ENCODE measurements at places on chromosomes 3 and 15.

DNA sequence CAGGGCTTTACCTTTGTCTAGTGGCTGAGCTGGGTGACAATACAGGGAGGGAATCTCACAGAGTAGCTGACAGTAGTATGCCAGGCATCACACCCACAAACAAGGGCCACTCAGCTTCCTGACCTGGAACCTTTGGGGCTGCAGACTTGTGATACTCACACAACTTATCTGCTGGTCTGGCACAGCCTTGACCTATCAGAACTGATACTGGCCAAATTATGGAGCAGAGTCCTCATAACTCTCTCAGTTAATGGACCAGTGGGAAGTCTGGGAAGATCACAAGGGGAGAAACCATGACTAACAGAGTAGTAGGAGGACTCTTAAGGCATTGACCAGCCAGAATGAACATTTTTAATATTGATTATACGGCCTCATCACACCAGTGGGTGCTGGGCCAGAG is 19.4 kb downstream of the MRPL46 start:
- DNase-seq = no peak

- DNase-seq = no peak
These were observed 100.8 kb downstream of the SEMA5B start for GRCh38 chr3:122926811-122927210.

DNA sequence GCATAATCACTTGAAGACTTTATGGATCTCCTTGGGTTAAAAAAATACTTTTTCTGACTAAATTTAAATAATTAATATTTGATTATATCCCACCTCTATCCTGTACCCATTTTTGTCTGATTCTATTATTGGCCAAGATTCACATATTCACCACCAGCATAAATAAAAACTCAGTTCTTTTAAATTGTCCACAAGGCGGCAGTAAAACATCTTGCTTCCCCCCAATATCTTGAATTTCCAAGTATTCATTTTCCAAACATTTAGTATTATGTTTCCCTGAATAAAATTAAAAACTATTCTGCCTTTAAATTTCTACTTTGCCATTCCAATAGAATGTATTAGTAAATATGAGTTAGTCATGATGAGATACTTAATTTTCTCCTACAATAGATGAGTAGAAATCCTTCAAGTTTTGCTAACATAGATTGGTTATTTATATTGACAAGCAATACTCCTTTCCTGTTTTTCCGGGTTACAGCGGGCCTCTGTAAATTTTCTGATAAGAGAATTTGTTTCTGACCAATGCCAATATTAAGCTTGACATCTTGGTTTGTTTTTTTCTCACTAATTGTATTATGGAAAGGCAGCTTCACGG is 218.7 kb upstream of the MDFIC2 start:
- DNase-seq = no peak

GRCh38 chr3:5221701-5222100 is 34.2 kb downstream of the EDEM1 start:
- no peak for DNase-seq

DNA sequence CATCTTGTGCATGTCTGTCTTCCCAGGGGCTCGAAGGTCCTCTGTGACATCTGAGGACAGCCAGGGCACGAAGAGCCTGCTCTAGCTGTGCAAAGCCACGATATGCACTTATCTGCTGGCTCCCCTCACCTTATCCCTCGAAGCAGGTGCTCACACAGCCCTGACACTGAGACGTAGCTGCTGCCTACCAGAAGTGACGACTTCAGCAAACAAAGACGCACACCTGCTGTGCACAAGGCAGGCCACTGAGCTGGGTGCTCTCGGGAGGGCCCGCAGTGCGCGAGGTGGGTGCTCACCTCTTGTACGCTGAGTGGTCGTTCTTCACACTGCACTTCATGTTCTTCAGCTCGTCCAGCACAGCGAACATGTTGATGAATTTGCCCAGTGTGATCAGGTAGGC is 37.3 kb downstream of the CYFIP1 start:
- no peak for DNase-seq

GRCh38 chr3:112640930-112641801 is at the start of gene CCDC80:
Gene CCDC80, minus strand, starts transcription at chr3:112641143. Its CDS starts 1,238 bp downstream, at chr3:112639905.
- DNase-seq = no peak

- DNase-seq = no peak
These were observed 152.9 kb upstream of the RGMA start for GRCh38 chr15:93241696-93242585.

GRCh38 chr3:34687671-34688070 is 889.2 kb downstream of the PDCD6IP start:
- no peak for DNase-seq

DNA sequence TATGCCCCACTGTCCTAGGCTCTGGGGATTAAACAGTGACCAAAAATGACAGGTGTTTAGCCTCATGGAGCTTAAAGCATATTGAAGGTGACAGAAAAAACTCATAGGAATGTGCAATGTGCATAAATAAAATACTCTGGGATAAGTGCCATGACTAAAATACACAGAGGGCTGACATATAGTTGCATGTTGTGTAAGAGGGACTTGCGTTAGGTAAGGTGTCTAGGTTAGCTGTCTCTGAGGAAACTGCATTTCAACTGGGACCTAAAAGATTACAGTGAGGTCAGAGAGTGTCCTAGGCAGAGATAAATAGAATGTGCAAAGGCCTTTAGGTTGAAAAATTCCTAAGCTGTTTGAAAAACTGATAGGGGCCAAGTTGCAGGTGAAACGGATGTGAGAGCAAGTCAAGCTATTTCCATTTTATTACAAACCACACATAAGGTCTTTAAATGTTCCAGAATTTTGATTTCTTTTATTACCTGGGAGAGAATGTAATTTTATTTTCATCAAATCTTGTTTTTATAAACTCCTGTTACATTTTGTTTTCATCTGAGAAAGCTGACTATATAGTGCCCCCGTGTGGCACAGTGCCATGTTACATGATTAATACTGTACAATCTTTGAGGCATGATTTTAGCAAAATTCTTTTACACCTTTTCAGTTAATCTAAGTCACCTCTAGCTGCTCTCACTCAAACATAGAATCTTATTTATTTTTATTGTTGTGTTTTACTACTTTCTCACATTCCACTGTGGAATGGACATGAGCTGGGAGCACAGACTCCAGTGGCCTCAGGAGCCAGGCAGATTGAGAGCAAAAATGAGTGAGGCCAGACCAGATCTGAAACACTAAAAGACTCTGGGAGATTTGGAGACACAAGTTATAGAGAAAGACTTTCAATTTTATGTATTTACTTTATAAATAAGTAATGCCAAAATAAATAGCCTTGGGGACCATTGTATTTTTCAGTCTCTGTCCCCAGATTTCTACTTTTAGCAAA is 259.6 kb upstream of the ZNF717 start:
- DNase-seq = peak; percentile 52

GRCh38 chr15:28273873-28274610 is 47.9 kb downstream of the HERC2 start:
- DNase-seq = peak; percentile 55

DNA sequence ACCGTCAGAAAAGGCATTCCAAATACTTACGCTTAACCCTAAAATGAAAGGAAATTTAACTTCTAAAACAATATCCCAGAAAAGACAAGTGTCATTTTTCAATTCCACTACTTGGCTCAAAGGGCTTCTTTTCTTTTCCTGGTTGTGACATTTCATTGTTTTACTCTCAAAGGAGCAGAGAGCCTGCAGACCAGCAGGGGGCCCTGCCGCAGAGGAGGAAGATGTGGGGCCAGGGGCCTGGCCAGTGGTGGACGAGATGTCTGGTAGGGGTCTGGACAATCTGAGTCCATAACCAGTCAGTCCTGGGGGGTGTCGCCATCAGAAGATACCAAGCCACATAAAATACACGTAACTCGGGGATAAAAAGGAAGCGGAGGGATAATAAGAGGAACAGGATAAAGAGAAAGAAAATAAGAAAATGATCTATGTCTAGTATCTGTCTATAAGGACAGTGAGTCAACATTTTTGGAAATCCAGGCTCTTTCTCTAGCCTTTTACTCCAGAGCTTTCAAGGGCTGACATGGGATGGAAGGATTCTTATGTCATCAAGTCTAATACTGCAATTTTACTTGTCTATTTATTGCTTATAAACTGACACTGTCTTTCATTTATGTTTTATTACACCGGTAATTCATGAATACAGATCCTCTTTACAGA is 54.2 kb upstream of the ARHGEF3 start:
- DNase-seq = peak; percentile 46

GRCh38 chr15:86624261-86625036 is 544.8 kb downstream of the AGBL1 start:
- peak; percentile 53 for DNase-seq

DNA sequence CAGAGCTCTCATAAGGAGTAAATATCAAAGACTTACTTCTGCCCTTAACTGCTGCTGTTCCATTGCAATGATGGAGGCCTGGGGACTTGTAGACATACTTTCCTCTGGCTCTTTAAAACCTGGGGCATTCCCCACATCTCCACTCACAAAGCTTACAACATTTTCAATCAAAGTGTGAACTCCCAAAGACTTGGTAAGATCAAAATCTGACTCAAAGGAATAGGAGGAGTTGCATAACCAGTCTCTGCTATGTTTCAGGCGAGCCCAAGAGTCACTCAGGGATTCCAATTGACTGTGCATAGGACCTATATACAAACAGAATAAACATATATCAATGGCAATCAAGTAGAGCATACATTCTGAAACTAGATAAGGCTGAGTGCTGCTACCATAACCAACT is 101.5 kb downstream of the FBXL22 start:
- no peak for DNase-seq

DNA sequence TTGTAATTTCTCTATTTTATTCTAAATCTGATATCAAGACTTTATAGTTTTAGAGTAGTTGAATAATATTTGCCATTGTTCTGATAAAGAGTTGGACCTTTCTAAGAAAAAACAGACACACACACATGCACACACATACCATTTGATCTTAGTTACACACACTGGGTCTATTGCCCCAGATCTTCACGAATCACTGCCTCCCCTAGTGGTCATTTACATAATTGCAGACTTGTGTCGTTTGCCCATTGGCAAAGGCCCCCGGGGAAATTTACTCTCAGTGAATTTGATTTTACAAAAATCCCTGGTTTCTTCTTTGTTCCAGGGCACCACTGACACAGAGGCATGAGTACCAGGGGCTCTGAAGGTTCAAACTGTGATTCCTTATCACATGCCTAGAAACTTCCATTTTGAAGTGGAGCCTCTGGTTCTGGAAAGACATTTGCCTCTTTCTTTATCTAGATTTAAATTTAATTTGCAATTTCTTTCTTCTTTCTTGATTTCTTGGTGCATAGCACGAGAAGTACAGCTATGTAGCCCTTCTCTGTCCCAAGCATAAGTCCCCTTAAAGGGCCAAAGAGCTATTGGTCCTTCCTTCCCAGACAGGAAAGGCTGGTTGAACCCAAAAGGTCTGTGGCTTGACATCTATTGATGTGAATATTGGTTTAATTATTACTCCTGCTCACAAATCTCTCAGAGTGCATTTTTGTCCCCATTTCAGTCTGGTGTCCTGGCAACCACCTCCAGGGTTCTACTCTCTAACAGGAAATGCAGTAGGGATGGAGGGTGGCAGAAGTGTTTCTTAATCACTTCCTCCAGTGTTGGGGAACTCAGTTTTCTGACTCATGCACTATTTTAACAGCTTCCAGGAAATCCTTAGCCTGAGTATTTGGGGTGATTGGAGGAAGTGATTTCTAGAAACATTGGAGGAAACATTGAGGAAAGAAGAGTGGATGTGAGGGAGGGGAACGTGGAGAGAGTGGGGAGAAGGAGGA is 32.4 kb upstream of the SLC6A11 start:
- peak; percentile 27 for DNase-seq

- DNase-seq = no peak
These were observed 41.6 kb upstream of the SNRK start for GRCh38 chr3:43244694-43245093.

DNA sequence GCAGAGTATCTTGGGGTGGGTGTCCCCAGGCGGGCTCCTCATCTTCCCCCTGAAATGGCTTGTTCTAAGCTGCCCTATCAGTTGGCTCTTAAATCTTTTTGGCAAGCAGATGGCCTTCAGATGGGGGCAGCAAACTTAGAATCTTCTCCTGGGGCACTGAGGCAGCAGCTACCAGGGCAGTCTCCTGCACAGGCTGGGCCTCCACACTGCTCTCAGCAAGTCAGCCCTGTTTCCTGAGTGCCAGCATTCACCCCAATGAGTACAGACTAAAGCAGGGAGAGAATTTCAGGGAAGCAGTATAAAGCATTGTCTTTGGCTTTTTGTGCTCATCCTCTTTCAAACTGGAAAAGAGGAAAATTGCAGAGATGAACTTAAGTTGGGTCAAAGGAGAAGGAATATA is 51.1 kb upstream of the APEH start:
- DNase-seq = no peak

DNA sequence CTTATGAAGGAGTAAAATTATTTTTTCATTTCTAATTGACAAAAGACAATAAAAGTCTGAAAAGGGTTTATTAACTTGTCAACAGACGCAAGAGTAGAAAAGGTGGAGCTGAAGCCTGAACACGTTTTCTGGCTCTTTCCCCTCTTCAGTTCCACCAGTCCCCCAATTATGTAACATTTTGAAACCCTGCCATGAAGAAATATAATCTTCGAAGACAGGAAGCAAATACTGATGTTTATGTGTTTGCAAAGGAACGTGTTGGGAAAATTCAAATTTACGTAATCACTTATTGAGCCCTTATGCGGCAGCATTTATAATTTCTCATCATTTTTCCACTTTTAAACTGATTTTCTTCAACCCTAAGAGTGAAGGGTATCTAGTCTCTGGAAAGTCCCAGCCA is 767 bp downstream of the AP3S2 start:
- no peak for DNase-seq

- no peak for DNase-seq
These were observed 22.3 kb downstream of the FBXL2 start for GRCh38 chr3:33299395-33300081.

GRCh38 chr3:183815563-183815940 is 9.8 kb downstream of the MAP6D1 start:
- no peak for DNase-seq

GRCh38 chr3:116038968-116039650 is 406.2 kb downstream of the LSAMP start:
- no peak for DNase-seq

DNA sequence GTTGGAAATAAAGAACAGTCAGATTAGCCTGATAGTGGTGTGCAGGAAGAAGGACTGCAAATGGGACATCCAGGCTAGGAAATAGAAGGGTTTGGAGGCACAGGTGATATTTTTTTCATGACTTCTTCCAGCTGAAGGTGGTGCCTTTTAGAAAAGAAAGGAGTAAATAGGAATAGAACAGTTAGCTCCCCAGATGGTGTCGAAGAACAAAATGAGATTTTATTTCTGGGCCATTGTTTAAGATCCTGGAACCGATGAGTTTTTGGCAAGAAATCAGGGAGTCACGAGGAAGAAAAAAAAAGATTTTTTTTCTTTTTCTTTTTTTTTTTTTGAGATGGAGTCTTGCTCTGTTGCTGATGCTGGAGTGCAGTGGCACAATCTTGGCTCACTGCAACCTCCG is 9.8 kb upstream of the NCK1 start:
- DNase-seq = no peak

All from nephron progenitor cell (in vitro differentiated cells).